Mucosa of gallbladder (tissue), 1 donor: ENCODE measurements at places on chromosomes 12 and 14. TPM values are rescaled to one million over a fixed set of nuclear protein-coding genes. Genes with fewer than 3 reads are reported as not detected.

- DNase-seq, result no peak
Observed at GRCh38 chr14:73142216-73142615, 5.9 kb downstream of the PSEN1 start.

- no peak for DNase-seq
Observed at GRCh38 chr14:101071493-101071906, 168.0 kb upstream of the RTL1 start.

DNA sequence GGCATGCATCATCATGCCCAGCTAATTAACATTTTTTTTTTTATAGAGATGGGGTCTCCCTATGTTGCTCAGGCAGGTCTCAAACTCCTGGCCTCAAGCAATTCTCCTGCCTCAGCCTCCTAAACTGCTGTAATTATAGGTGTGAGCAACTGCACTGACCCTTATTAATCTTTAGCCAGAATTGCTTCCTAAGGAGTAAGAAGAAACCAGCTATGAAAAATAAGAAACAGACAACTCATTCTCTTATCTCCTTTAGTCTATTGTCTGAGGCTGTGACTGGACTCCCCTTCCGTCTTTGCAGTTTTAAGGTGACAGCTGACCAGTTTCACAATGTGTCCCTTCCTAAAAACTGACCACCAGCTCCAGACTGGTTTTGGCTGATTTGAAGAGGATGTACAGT, 52.4 kb downstream of the EMP1 start:
- DNase-seq, result no peak

- DNase-seq, result no peak
Observed at GRCh38 chr14:76763096-76764041, 2.1 kb downstream of the VASH1 start.

GRCh38 chr14:69574954-69575295, 254 bp upstream of the CCDC177 start:
- DNase-seq, result no peak

DNA sequence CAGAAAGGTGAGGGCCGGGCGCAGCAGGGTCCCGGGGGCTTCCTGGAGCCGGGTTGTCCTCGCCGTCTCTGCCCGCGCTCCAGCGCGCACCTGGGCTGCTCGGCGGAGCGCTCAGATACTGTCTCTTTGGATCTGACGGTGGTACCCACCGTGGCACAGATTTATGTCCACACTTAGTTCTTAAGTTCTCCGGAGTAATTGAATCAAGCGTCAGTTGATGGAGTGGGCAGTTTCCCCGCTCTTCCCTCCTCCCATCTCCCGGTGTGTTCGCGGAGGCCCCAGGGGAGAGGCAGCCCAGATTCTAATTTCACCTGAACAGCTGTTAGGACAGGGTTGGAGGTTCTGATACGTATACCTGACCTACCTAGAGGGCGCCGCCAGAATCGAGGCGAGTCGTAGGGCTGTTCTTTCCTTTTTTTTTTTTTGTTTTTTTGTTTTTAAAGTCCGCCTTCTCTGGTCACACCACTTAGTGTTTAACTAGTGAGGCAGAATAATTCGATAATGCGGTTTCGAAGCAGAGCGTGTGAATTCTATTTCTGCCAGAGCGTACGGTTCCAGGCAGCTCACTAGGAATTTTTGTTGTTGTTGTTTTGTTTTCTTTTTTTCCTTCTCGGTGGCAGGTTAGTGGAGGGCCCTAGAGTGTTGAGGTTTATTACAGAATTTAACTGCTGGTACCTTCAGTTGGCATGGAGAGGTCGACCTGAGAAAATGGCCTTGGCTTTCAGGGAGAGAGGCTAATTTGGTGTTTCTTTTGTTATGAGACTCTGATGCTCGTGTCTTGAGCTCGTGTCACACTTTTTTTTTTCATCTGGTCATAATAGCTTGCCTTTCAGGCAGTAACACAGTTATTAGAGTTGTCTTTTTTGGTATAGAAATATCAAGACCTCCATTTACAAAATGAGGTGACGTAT, 22.3 kb upstream of the GNS start:
- peak; percentile 25 for DNase-seq

DNA sequence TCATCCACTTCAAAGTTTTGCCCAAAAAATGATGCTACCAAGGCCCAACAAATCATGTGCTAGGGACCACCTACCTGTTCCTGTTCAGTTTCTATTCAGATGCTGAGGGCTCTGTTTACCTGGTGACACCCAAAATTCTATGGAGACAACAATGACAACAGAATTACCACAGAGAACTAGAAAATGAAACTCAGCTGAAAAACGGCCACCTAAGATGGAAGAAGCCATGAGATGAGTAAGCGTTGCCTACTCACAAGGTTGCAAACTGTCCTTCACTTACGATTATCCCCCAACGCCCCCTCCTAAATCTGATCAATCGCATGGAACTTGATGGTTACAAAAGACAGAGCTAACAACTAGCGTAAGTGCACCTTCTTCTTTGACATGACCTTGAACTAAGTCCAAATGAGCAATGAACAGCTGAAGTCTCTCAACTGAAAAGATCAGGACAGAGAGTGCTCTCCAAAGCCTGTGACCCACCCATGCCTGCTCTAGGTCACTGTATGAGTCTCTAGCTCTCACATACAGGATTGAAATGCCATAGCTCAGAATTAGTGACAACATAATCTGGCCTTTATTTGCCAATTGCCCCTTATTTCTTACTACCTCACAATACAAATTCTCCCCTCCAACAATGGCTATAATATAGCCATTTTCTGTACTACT, at the start of gene RNASE11:
RNASE11 (minus strand) TSS at position 513 of the 666 bp plus-strand sequence.
- DNase-seq, result no peak

The FOXG1 gene
- not detected for total RNA-seq

The SLC4A8 gene
- total RNA-seq, result 2.6 TPM

The SRSF5 gene
- total RNA-seq, result 343 TPM

The RDH16 gene
- total RNA-seq, result 0.52 TPM

The CLEC1A gene
- 3.5 TPM for total RNA-seq

The TMCC3 gene
- 6.1 TPM for total RNA-seq
